ENCODE measurements at places on chromosomes 13 and 19.

DNA sequence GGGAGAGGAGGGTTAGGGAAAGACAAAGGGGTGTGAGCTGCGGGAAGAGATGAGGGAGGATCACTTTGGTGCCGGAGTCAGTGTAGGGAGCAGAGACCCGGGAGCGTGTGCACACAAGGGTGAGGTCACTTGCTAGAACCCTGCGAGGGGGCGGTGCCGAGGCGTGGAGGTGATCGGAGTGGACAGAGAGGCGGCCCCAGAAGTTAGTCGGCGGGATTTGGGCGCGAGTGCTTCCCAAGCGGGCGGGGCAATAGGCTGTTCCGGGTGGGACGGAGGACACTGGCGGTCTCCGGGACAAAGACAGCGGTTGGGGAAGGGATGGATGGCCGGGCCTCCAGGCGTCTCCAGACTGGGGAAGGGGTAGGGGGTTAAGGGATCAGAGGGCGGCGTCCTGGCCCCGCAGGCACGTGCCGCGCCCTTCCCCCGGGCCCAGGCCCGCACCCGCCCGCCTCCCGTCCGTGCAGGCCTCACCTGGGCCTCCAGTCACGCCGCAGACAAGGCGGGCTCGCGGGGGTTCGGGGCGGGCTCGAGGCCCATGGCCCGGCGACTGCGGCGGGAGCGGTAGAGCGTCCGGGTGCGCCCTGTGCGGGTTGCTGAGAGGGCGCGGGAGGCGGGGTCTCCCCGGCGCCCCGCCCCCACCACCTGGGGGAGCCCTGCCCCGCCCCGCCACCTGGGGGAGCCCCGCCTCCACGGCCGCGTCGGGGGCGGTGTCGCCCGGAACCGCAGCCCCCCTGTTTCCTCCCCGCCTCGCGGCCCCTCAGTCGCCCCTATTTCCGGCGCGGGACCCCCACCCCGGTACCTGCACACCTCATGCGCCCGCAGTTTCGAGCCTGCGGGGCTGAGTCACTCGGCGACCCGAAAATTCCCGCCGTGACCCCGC, at the start of gene LPAR2:
Gene LPAR2, minus strand, starts transcription at position 600 of the 880 bp plus-strand sequence. CDS start 945 bp downstream, outside the sequence.
- peak; percentile 81 for DNase-seq

DNA sequence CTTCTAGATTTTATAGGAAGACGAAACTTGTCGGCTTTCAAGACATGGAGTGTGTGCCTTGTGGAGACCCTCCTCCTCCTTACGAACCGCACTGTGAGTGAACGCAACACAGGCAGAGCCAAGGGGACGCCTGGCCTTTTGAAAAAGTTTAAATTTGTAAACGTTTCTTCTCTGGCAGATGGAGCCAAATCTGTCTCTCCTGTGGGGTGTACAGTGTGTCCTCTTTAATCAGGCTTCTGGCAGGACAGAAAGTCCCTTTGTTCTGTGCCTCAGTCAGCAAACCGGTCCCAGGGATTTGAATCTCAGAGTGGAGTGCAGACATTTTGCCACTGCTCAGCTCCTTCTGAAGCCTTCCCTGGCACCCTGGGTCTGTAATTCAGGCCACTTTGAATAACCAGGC, 56.5 kb downstream of the TNFRSF19 start:
- no peak for DNase-seq

DNA sequence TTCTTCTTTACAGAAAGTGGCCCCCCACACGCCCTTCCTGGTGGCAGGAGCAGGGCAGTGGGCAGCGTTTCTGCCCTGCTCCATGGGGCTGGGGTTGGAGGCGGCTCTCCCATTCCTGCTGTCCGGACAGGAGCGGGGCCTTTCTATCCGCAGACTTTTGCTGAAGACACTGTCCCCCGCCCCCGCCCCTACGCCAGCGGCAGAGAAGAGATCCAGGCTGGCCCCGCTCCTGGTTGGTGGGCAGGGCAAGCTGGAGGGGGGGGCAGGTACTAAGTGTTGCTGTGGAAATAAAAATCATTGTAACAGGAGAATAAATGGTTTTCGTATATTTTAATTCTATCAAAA, 81.7 kb downstream of the ZNF429 start:
- no peak for DNase-seq

DNA sequence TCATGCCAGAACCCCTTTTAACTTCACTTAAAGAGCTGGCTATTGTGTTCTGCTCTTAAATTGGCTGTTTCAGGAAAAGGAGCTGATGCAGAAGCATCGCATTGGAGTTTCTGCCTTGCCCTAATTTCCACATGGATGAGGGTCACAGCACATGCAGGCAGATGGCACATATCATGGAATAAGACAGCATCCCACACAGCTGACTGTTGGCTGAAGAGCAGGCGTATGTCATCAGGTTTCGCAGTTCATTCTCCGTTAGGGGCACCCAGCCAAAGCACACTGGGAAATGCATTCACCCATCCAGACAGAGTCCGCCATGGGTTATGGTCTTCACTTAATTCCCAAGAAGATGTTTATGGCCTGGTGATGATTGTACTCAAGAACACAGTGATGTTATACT, 572.5 kb downstream of the LIG4 start:
- no peak for DNase-seq

- DNase-seq: no peak
Measured at GRCh38 chr13:93360021-93360420, 133.4 kb downstream of the GPC6 start.

DNA sequence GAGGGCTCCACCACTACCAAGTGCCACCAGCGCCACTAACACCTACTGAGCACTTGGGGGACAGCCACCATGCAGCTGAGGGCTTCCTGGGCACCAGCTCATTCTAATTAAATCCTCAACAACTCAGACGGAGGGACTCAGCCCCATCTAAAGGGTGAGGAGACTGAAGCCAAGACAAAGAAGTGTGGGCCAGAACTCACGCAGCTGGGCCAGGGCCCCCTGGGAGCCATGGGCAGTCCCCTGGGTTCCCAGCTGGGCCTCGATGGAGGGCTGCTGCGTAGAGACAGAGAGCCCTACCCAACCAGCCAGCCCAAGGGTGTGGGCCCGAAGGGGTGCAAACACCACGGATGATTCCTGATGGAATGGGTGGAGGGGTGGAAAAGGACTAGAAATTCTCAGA, 12.8 kb upstream of the PRKD2 start:
- DNase-seq: no peak

- DNase-seq: no peak
Measured at GRCh38 chr13:25630329-25630900, 258.6 kb downstream of the ATP8A2 start.

DNA sequence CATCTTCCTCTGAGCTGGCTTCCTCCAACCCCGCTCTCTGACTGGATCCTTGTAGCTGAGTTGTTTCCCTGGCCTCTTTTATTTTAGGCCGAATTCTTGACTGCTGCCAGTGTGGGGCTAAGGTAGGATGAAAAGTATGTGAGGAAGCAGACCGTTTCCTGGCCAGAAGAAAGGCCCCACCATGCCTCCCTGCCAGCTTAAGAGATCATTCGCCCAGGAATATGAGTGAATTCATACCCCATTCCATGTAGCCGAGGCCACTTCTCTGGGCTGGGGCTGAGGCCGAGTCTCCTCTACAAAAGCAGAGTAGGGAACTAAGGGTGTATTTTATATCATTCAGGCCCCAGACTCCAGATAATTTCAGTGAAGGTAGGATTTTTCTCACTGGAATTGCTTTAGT, 32.3 kb downstream of the NFIX start:
- no peak for DNase-seq

DNA sequence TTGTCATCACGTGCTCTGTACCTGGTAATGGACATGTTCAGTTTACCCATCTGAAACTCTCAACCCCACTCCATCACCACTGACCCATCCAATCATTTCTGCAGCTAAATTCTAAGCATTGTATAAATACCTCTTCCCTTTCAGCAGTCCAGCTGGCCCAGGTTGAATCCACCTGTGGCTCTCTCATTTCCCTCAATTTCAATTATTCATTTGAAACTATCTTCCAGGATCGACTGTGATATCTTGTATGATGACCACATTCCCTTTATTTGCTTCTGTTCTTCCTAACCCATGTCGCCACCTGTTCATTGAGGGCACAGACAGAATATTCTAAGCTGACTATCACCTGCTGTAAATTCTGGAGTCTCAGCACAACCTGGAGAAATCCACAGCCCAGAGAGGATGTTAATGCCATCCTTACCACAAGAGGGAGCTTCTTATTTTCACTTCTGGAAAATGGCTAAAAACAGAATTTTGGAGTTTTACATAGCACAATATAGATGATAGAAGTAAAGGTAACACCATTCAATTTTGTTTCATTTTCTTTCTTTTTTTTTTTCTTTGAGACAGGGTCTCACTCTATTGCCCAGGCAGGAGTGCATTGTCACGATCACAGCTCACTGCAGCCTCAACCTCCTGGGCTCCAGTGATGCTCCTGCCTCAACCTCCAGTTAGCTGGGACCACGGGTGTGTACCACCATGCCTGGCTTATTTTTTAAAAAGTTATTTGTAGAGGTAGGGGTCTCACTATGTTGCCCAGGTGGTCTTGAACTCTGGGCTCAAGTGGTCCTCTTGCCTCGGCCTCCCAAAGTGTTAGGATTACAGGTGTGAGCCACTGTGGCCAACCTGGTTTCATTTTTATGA, 38.6 kb downstream of the ZNF823 start:
- DNase-seq: no peak

DNA sequence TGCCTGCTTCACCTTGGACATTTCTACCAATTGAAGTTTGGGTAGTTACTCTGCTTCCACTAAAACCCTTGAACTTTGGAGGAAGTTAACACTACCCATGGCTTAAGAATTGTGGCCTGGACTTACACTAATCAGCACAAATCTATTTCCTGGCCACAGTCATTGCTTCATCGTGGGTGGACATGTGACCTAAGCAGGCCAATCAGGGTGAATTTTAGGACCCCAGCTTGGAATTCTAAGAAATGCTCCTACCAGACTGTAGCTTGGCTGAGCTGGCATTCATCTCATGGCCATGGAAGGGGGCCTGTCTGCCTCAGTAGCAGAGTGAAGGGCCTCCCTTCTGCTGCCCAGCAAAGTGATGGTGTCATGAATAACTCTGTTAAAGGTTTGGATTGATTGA, 58.3 kb upstream of the SLC15A1 start:
- no peak for DNase-seq

GRCh38 chr19:8459520-8460270, 14.9 kb downstream of the HNRNPM start:
- DNase-seq: no peak

DNA sequence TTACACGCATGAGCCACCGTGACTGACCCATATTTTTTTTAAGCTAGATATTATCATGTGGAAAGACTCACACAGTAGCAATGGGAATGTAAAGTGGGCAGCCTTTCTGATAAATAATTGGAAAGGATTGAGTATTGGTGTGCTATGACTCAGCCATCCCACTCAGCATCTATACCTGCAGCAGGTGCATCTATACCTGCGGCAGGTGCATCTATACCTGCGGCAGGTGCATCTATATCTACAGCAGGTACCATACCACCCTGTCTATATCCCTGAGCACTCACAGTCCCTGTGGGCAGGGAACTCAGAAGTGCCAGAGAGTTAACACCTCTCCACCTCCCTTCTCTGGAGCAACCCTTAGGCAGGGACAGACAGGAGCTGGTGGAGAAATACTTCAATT, 5.2 kb upstream of the LRRC8E start:
- no peak for DNase-seq

DNA sequence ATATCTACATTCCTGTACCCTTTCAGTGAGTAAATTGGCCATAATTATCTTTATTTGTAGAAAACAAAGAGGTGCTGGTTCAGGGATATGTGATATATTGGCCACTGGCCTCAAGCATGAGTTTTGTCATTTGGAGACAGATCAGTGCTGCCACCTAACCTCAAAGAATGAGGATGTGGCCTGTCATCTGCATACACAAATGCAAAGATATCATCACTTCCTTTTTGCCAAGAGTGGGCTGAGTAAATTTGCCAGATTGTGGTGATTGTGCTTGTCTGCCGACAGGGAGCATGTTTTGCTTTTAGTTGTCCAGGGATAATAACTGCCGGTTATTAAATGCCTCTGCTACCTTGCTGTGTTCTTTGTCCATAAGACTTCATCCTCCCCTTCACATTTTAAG, 44.2 kb downstream of the WASF3 start:
- DNase-seq: no peak

Data from activated CD8-positive, alpha-beta memory T cell treated with anti-CD3 and anti-CD28 coated beads, Interleukin-2, amount 50 U/mL, for 4 hours (primary cell).